ENCODE measurements at places on chromosomes 16 and 17. TPM values are rescaled to one million over a fixed set of nuclear protein-coding genes. Genes with fewer than 3 reads are reported as not detected.

The EME1 gene
- 2.6 TPM for total RNA-seq

The ITPRIPL2 gene
- total RNA-seq = 27.0 TPM

The SPATA22 gene
- not detected for total RNA-seq

The C17orf67 gene
- 0.68 TPM for total RNA-seq

The CDH13 gene
- total RNA-seq = 115 TPM

The CLDN7 gene
- 0.70 TPM for total RNA-seq

The INTS2 gene
- total RNA-seq = 8.3 TPM

The CRYM gene
- not detected for total RNA-seq

The TMEM132E gene
- not detected for total RNA-seq

The SPAG5 gene
- total RNA-seq = 2.9 TPM

The EEF2K gene
- total RNA-seq = 19.7 TPM

The ZNF23 gene
- total RNA-seq = 7.7 TPM

The CACNA1G gene
- under 0.01 TPM for total RNA-seq

The PRKCB gene
- 1.4 TPM for total RNA-seq

The TBC1D24 gene
- 12.9 TPM for total RNA-seq

The NUFIP2 gene
- 41.4 TPM for total RNA-seq

The TAC4 gene
- not detected for total RNA-seq

The TPSB2 gene
- total RNA-seq = not detected

The MPV17L gene
- total RNA-seq = 0.15 TPM

The CRYBA1 gene
- total RNA-seq = not detected

The TP53TG3F gene
- total RNA-seq = not detected

The ADAP2 gene
- total RNA-seq = 2.0 TPM

The LCMT1 gene
- 31.5 TPM for total RNA-seq

The KRT25 gene
- not detected for total RNA-seq

The ZP2 gene
- total RNA-seq = not detected

The GRN gene
- total RNA-seq = 202 TPM

The ASIC2 gene
- total RNA-seq = not detected

The PRR29 gene
- 0.15 TPM for total RNA-seq

The EXOC7 gene
- 180 TPM for total RNA-seq

The CCDC40 gene
- 1.8 TPM for total RNA-seq

The AURKB gene
- 8.6 TPM for total RNA-seq

The ASPA gene
- total RNA-seq = not detected

The OR3A2 gene
- not detected for total RNA-seq

The ATP1B2 gene
- not detected for total RNA-seq

The ITGA2B gene
- total RNA-seq = 0.23 TPM

Data from smooth muscle cell of the coronary artery (primary cell).